ENCODE measurements at places on chromosomes 3 and 15. TPM values are rescaled to one million over a fixed set of nuclear protein-coding genes. Genes with fewer than 3 reads are reported as not detected.

Gene CFAP100
- total RNA-seq, result not detected

Gene NMNAT3
- 6.4 TPM for total RNA-seq

Gene CACNA1D
- 0.82 TPM for total RNA-seq

Gene CLDN18
- total RNA-seq, result not detected

Gene ZPLD1
- 0.17 TPM for total RNA-seq

Gene PRR20G
- not detected for total RNA-seq

Gene SLC6A1
- not detected for total RNA-seq

Gene GOLGA6L1
- total RNA-seq, result not detected

Gene ETFA
- total RNA-seq, result 143 TPM

Gene CCDC54
- not detected for total RNA-seq

Gene NAA50
- 105 TPM for total RNA-seq

GRCh38 chr3:169772305-169772896 lies 795 bp upstream of the MYNN start:
- peak overlapping the region; percentile 100 for H3K27ac ChIP-seq
- H3K4me3 ChIP-seq, result peak overlapping the region; percentile 98
- H3K36me3 ChIP-seq, result peaks cover 19% of the 10 kb centered on the region

GRCh38 chr15:94305133-94305532 lies 73.8 kb downstream of the MCTP2 start:
- peak overlapping the region; percentile 39 for H3K4me3 ChIP-seq
- peak; percentile 68 for DNase-seq
- H3K4me1 ChIP-seq, result peaks cover 52% of the 10 kb centered on the region
- peak overlapping the region; percentile 93 for H3K27ac ChIP-seq
- H3K27me3 ChIP-seq, result no peaks in the 10 kb centered on the region

GRCh38 chr15:60219866-60220265 lies 177.9 kb downstream of the ANXA2 start:
- H3K36me3 ChIP-seq, result no peaks in the 10 kb centered on the region
- H3K27me3 ChIP-seq, result peaks cover 20% of the 10 kb centered on the region
- no peak overlapping the region for H3K27ac ChIP-seq
- no peak overlapping the region for H3K4me3 ChIP-seq

GRCh38 chr15:36449662-36450145 lies 129.7 kb upstream of the CDIN1 start:
- H3K4me3 ChIP-seq, result no peak overlapping the region
- H3K4me1 ChIP-seq, result no peaks in the 10 kb centered on the region
- H3K36me3 ChIP-seq, result no peaks in the 10 kb centered on the region
- DNase-seq, result no peak
- no peak overlapping the region for H3K27ac ChIP-seq

DNA sequence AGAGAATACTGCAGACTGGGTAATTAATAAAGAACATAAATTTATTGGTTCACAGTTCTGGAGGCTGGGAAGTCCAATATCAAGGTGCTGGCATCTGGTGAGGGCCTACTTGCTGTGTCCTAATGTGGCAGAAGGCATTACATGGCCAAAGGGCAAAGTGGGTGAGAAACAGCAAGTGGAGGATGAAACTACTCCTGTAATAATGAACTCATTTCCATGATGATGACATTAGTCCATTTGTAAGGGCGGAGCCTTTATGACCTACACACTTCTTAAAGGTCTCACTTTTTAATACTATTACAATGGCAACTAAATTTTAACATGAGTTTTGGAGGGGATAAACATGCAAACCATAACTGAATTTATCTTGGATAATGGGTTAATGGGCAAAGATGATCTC lies 139.6 kb upstream of the SGO1 start:
- H3K4me1 ChIP-seq, result no peaks in the 10 kb centered on the region
- H3K36me3 ChIP-seq, result no peaks in the 10 kb centered on the region
- no peak for DNase-seq
- no peak overlapping the region for H3K4me3 ChIP-seq

GRCh38 chr3:188664795-188665194 lies 507.0 kb upstream of the TPRG1 start:
- H3K27me3 ChIP-seq, result no peaks in the 10 kb centered on the region
- no peaks in the 10 kb centered on the region for H3K36me3 ChIP-seq
- peaks cover 15% of the 10 kb centered on the region for H3K4me1 ChIP-seq
- H3K4me3 ChIP-seq, result no peak overlapping the region
- peak; percentile 19 for DNase-seq
- H3K27ac ChIP-seq, result no peak overlapping the region

- no peak overlapping the region for H3K27ac ChIP-seq
- H3K27me3 ChIP-seq, result no peaks in the 10 kb centered on the region
- no peak overlapping the region for H3K4me3 ChIP-seq
- no peaks in the 10 kb centered on the region for H3K36me3 ChIP-seq
- H3K4me1 ChIP-seq, result no peaks in the 10 kb centered on the region
Measured at GRCh38 chr3:8182904-8183303, 318.7 kb upstream of the LMCD1 start.

DNA sequence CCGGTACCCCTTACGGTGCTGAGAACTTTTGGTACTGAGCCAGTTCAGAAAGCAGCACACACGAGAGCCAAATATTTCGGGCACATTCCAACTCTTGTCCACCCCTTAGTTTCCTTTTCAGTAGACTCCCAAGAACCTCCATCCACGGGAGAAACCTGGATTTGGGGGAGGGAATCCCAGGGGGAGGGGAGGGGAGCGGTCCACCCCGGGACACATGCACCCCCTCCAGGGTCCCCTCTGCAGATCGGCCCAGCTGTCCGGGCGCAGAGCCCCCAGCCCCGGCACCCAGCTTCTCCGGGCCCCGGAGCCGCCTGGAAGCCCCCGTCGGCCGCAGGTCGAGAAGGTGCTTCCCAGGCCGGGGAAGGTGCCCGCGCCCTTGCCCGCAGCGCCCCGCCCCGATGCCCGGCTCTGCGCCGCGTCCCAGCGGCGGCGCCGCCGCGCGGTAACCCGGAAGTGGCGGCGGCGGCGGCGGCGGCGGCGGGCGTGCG lies 455 bp upstream of the ABHD17C start:
- peak overlapping the region; percentile 78 for H3K4me3 ChIP-seq
- DNase-seq, result peak; percentile 45
- H3K27ac ChIP-seq, result peak overlapping the region; percentile 90
- H3K27me3 ChIP-seq, result peaks cover 5% of the 10 kb centered on the region
- peaks cover 16% of the 10 kb centered on the region for H3K4me1 ChIP-seq

DNA sequence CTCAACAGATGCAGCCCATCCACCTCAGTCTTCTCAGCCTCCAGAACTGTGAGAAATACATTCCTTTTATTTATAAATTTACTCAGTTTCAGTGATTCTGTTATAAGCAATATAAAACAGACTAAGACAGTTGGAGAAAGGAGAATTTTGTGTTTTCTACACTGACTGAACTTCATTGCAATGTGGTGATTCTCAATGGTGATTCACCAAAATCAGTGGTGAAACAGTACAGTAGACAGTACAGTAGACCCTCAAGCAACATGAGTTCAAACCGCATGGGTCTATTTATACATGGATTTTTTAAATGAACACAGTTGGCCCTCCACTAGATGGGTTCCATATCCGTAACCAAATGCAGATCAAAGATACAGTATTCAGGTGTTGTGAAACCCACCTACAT lies 403.1 kb upstream of the TGFBR2 start:
- no peak overlapping the region for H3K4me3 ChIP-seq
- H3K4me1 ChIP-seq, result peaks cover 14% of the 10 kb centered on the region
- H3K27ac ChIP-seq, result no peak overlapping the region

- H3K4me3 ChIP-seq, result peak overlapping the region; percentile 54
- peaks cover 21% of the 10 kb centered on the region for H3K36me3 ChIP-seq
- peaks cover 31% of the 10 kb centered on the region for H3K27me3 ChIP-seq
- peaks cover 34% of the 10 kb centered on the region for H3K4me1 ChIP-seq
Measured at GRCh38 chr15:44883199-44883877, 73.1 kb upstream of the TERB2 start.

DNA sequence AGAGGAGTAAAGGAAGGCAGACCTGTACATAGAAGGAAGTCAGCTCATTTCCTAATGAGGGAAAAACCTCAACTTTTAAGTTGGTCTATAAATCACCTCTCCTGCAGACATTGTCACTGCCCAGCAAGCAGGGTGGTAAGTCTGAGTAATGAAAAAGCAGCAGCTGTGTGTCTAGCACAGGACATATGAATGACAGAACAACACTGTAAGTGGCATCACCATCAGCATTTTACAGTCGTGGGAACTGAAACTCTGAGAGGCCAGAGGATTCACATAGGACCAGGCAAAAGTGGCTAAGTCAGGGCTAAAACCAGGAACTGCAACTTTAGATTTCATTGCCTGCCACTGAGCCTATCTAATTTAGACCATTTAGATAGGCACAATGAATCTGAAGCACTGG lies 235.6 kb downstream of the CLSTN2 start:
- H3K4me3 ChIP-seq, result no peak overlapping the region
- H3K4me1 ChIP-seq, result no peaks in the 10 kb centered on the region
- H3K27ac ChIP-seq, result no peak overlapping the region
- DNase-seq, result no peak

DNA sequence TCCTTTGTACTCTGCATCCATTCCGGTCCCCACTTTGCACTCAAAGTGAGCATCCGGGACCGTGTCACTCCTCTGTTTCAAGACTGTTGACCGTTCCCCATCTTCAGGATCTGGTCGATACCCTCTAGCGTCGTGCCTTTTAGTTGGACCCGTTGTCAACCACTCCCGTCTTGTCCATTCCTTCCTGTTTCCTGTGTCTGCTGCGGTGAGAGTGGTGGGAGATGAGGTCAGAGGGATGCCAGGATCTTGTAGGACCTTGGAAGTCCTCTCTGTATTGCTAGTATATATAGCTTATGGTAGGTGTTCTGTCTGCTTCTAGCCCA lies 624 bp downstream of the BRK1 start:
- H3K36me3 ChIP-seq, result peaks cover 10% of the 10 kb centered on the region
- H3K4me3 ChIP-seq, result peak overlapping the region; percentile 95
- peaks cover 40% of the 10 kb centered on the region for H3K4me1 ChIP-seq
- no peaks in the 10 kb centered on the region for H3K27me3 ChIP-seq
- DNase-seq, result no peak

DNA sequence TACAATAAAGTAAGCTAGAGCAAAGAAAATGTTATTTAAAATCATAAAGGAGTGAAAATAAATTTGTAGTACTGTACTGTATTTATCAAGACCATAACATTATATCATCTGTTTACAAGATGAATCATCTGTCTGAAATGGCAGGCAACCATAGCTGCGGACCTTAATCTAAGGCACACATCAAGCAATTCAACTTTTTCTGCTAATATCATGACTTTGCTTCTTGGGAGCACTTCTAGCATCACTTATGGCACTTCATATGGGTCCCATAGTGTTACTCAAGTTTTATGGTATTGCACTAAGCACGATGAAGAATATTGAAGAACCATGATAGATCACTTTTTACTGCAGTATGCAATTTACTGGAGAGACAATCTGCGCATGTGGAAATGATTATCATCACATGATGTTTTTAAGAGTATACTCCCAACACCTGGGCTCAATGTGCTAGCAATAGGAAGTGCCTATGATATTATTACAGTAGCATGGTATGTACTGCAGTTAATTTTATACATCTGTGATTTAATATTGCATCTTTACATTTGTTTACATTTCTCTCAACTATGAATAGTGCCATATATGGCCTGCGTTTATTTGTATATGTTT lies 137.7 kb upstream of the NECTIN3 start:
- H3K4me3 ChIP-seq, result no peak overlapping the region
- H3K4me1 ChIP-seq, result no peaks in the 10 kb centered on the region
- no peaks in the 10 kb centered on the region for H3K27me3 ChIP-seq
- H3K36me3 ChIP-seq, result no peaks in the 10 kb centered on the region

Data from activated T-cell treated with anti-CD3 and anti-CD28 coated beads, Interleukin-2, amount 50 U/mL, for 72 hours (primary cell).